ENCODE measurements at places on chromosomes 16 and 17.

DNA sequence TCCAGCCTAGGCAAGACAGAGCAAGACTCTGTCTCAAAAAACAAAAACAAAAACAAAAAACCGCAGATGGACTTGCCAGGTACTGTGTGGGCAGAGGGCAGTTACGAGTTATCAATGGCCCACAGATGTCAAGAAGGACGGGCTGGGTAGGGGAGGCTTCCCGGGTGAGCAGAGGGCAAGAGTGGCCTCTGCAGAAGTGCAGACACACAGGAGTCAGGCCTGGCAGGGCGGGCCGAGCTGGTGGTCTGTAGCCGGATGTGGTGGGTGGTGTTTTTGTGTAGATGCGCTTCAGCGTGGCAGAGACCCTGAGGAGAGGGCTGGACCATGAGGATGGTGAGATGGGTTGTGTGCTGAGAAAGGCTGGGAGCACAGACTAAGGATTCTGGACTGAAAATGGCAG is 44.9 kb upstream of the KDM6B start:
- no peaks in the 10 kb centered on the region for H3K27me3 ChIP-seq
- no peak overlapping the region for H3K4me3 ChIP-seq
- H3K27ac ChIP-seq: no peak overlapping the region

- no peaks in the 10 kb centered on the region for H3K27me3 ChIP-seq
- no peaks in the 10 kb centered on the region for H3K4me1 ChIP-seq
- no peak overlapping the region for H3K4me3 ChIP-seq
Observed at GRCh38 chr16:70774261-70774660, 26.7 kb downstream of the VAC14 start.

GRCh38 chr16:74695450-74696422 is 4.9 kb downstream of the MLKL start:
- peak overlapping the region; percentile 43 for H3K4me3 ChIP-seq
- DNase-seq: peak; percentile 96
- no peaks in the 10 kb centered on the region for H3K27me3 ChIP-seq
- H3K36me3 ChIP-seq: no peaks in the 10 kb centered on the region
- H3K27ac ChIP-seq: no peak overlapping the region
- peaks cover 11% of the 10 kb centered on the region for H3K4me1 ChIP-seq

DNA sequence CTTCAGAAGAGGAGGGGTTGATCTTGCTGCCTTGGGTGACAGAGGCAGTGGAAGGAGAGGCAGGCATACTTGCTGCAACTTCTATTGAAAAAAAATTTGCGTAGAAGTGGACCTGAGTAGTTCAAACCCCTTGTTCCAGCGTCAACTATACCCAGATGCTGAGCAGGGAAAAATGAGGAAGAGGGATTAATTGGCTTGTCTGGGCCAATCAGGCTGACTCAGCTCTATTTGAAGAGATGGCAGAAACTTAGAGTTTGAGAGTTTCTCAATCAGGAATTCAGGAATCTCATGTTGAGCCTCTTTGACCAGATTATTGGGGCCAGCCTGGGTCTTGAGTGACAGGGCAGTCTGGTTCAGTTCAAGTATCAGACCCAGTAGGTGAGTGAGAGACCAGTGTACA is 17.6 kb downstream of the CASC3 start:
- no peak for DNase-seq
- no peak overlapping the region for H3K27ac ChIP-seq
- no peaks in the 10 kb centered on the region for H3K27me3 ChIP-seq
- H3K4me3 ChIP-seq: no peak overlapping the region
- H3K36me3 ChIP-seq: no peaks in the 10 kb centered on the region

GRCh38 chr17:67310406-67310805 is 56.0 kb downstream of the PSMD12 start:
- DNase-seq: no peak
- H3K4me3 ChIP-seq: no peak overlapping the region
- no peak overlapping the region for H3K27ac ChIP-seq
- no peaks in the 10 kb centered on the region for H3K36me3 ChIP-seq

DNA sequence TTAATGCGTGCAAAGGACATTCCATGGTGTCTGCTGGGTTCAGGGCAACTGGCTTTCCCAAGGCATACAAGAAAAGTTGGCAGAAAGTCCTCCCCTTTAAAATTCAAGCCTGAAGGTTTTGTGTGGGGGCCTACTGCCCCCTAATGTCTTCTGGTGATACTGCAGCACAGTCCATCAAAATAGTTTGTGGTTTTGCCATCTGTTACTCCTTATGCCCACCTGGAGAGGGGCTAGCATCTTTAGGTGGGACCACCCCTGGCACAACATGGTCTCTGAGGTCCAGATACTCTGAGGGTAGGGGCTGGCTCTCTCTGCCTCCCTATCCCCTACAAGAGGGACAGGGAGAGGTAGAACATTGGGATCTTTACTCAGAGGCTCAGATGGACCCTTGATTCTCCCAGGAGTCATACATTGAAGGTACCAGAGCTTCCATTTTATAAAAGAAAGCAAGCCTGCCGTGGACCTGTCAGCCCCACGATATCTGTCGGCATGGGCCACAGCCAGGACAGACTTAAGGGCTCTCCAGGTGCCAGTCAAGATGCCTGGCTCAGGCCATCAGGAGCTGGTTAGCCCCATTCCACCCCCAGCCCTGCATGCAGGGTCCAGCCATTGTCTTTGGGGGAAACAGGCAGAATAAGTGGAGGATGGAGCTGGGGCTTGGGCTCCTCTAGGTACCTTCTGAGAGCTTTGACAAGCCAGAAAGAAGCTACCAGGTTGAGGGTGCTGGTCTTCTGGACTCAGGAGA is 6.3 kb downstream of the ESRP2 start:
- no peak overlapping the region for H3K4me3 ChIP-seq
- DNase-seq: peak; percentile 51
- no peaks in the 10 kb centered on the region for H3K4me1 ChIP-seq
- no peaks in the 10 kb centered on the region for H3K36me3 ChIP-seq
- H3K27me3 ChIP-seq: no peaks in the 10 kb centered on the region
- H3K27ac ChIP-seq: no peak overlapping the region

DNA sequence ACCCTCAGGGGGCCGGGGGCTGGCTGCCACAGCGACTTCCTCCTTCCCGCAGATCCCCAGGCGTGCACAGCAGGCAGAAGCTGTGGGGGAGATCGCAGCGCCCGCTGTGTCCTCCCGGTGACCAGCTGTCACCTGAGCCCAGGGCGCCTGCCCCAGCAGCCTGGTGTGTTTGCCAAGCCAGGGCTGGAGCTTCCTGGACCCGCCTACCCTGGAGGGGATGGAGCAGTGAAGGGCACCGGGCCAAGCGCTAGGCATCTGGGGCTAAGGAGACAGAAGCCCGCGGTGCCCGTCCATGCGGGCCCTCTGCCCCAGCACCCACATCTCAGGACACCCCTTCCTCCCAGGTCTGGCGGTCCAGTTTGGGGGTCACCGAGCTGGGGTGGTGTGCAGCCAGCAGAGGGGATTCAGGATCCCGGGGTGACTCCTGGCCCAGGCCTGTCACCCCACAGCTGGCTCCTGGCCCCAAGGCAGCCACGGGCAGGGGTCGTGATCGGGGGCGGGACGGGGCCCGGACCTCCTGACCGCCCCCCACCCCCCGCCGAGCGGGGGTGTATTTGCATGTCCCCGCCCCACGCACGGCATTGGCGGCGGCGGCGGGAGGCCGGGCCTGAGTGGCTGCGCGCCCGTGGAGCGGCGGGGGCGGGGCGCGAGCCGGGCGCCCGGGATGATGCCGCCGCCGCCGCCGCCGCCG is at the start of gene RAB26:
Gene RAB26, plus strand, starts transcription at position 645 of the 691 bp plus-strand sequence. CDS start 159 bp downstream, outside the sequence.
- peaks cover 39% of the 10 kb centered on the region for H3K4me1 ChIP-seq
- no peaks in the 10 kb centered on the region for H3K36me3 ChIP-seq
- DNase-seq: peak; percentile 84
- peak within 1 kb of the TSS; percentile 40 for H3K4me3 ChIP-seq
- H3K27ac ChIP-seq: no peak within 1 kb of the TSS

GRCh38 chr17:66809408-66809807 is 25.5 kb upstream of the CACNG5 start:
- DNase-seq: no peak
- H3K27ac ChIP-seq: no peak overlapping the region
- H3K27me3 ChIP-seq: no peaks in the 10 kb centered on the region
- no peak overlapping the region for H3K4me3 ChIP-seq
- H3K4me1 ChIP-seq: no peaks in the 10 kb centered on the region

DNA sequence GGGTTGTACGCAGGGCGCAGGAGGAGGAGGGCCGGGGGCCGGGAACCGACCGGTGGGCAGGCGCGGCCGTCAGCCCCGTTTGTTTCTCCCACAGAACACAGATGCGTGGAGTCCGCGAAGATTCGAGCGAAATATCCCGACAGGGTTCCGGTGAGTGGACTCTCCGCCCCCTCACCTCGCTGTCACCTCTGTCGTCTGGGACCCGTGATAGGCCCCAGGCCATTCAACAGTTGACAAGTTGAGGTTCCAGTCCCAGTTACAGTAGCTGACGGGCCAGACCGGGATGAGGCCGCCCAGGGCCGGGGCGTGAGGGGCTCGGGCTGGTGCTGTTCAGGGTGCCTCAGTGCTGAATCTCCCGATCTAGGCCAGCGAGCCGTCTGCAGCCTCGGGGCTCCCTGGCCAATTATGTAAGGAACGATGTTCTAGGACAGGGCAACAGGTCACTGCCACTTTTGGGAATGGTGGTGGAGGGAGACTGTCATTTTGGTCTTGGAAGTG is 628 bp downstream of the GABARAPL2 start:
- no peaks in the 10 kb centered on the region for H3K27me3 ChIP-seq
- H3K4me1 ChIP-seq: no peaks in the 10 kb centered on the region
- no peaks in the 10 kb centered on the region for H3K36me3 ChIP-seq
- DNase-seq: peak; percentile 37
